Activated naive CD8-positive, alpha-beta T cell treated with anti-CD3 and anti-CD28 coated beads for 36 hours (primary cell): ENCODE measurements at places on chromosomes 6 and 20. TPM values are rescaled to one million over a fixed set of nuclear protein-coding genes. Genes with fewer than 3 reads are reported as not detected.

GRCh38 chr6:146990821-146991798, 213.1 kb upstream of the STXBP5 start:
- no peak for DNase-seq

TNXB gene
- 1.2 TPM for total RNA-seq

FAXC gene
- total RNA-seq = not detected

GRCh38 chr6:14620522-14620921, 502.9 kb downstream of the CD83 start:
- DNase-seq = no peak

GRCh38 chr20:34472246-34472925, 43.8 kb upstream of the DYNLRB1 start:
- DNase-seq = no peak

GRCh38 chr6:34951731-34952130, 62.7 kb downstream of the ANKS1A start:
- DNase-seq = no peak

TMEM217 gene
- 3.5 TPM for total RNA-seq

DNA sequence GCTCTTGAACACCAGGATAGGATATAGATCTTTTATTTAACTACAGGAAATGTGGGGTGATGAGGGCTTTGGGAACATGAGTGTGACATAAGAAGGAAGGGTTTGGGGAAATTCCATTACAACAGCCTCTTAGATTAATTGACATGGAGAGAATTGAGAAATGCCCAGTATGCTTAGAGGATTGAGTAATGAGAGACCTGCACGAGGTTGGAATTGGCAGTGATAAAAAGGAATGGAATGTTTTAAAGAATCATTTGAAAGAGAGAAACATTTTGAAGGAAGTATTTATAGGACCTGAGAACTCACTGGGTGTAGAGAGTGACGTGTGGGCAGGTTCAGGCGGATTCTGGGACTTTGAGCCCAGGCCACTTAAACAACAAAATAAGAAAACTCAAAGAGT, 227.0 kb downstream of the BMP2 start:
- no peak for DNase-seq

GRCh38 chr6:16486661-16487060, 248.3 kb downstream of the GMPR start:
- peak; percentile 55 for DNase-seq

GMPR gene
- total RNA-seq = 3.3 TPM

GRCh38 chr6:20931093-20931492, 396.8 kb downstream of the CDKAL1 start:
- no peak for DNase-seq

GRCh38 chr6:150129616-150130505, 13.0 kb upstream of the PPP1R14C start:
- DNase-seq = no peak

DNA sequence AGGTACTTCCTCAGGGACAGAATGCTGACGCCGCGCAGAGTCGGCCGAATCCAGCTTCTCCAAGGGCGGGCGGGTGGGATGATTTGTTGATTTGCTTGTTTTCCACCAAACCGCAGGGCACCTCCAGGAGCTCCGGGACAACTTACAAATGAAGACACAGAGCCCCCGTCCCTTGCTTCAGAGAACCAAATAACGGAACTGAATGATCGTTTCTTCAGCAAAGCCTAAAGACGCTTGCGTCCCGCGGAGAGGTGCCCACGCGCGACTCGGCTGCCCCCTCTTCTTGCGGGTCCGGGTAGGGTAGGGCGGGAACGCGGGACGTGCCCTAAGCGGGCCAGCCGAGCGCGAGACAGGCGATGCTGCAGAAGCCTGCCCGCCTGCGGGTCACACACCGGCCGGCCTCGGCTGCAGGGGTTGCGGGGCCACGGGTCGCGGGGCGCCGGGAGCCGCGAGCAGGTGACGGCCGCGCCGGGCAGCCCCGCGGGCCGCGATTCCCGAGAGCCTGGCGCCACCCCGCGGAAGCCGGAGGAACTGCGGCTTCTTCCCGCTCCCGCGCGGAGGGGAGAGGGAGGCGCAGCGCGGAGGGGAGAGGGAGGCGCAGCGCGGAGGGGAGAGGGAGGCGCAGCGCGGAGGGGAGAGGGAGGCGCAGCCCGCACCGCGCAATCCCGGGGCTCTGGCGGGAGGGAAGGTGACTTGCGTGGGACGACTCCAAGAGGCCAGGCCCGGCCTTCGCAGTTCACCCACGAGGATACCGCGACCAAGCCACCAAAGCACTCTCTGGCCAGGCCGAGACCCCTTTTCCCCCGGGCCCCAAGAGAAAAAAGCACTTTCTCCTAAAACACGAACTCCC, 7.7 kb upstream of the FOXF2 start:
- peak; percentile 65 for DNase-seq

DNA sequence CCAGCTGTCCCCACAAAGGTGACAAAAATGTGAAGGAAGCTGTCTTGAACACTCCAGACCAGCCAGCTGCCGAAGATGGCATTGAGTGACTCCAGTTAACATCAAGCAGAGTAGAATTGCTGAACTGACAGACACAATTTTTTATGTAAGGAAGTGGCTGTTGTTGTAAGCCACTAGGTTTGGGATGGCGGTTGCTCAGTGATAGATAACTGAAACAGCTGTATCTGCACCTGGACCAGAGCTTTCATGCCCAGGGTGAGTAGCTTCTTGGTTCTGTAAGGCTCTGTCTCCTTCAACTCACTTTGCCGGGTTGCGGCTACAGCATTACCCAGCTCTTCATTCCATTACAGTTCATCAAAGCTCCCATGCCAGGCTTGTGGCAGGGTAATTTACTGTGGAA, 49.7 kb upstream of the DDR1 start:
- DNase-seq = no peak

RBCK1 gene
- 115 TPM for total RNA-seq

DNA sequence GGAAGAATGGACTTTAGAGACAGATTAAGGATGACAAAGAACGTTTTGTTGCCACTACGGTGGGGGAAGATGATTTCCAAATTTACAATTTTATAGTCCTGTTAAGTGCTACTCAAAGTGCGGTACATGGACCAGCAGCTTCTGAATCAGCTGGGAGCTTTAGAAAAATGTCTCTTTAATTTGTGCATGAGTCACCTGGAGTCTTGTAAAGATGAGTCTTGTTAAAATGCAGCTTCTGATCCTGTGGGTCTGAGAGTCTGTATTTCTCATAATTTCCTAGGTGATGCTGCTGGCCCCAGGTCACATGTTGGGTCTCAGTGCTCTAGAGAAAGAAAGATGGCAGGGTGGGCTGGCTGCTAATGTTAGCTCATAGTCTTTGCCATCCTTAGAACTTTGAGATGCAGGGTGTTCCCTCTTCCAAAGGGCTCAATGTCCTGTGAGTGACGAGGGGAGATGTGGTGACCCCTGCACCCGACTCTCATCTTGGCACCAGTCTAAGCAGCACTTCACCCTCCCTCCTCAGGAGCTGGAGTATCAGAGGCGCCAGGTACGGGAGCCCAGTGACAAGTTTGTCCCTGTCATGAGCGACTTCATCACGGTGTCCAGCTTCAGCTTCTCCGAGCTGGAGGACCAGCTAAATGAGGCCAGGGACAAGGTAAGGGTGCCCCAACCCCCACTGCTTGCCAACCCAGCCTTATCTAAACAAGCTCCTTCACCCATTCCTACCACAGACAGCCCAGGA, 34.5 kb downstream of the MOCS1 start:
- no peak for DNase-seq

CARMIL1 gene
- total RNA-seq = 8.1 TPM

RING1 gene
- 35.8 TPM for total RNA-seq

GRCh38 chr6:107716688-107717089, 107.4 kb downstream of the SCML4 start:
- DNase-seq = peak; percentile 73

RAET1L gene
- total RNA-seq = not detected

- no peak for DNase-seq
Measured at GRCh38 chr20:33781133-33781532, 30.0 kb upstream of the CHMP4B start.

DNA sequence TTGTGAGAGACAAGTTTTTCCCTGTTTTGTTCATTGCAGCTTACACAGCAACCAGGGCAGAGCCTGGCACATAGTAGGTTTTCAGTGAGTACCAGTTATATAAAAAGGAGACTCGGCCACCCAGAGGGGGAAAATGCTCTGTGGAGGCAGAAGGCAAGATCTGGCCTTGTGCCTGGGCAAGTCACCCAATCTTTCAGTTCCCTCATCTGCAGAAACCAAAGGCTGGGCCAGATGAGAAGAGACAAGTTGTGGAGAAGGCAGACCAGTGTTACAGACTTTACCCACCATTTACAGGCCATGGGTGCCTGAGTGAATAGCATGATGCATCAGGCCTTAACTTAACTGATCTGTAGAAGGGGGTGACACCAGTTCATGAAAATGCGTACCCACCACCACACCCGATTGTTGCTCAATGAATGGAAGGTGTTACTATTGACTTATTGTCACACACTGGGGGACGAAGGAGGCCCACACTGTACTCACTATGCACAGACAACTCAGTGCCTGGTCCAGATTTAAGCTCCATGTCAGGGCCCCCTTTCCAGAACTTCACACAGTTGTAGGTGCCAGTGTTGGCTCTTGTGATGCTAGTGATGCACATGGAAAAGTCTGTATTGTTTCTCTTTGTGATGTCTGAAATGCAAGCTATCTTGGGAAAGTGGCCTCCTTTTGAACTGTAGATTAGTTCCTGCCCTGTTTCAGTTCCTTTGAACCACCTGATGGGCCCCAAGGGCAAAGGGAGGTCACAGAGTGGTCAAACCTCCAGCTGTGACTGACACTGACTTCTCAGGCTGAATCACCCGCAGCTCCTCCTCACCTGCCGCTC, 64.3 kb upstream of the SIRPG start:
- DNase-seq = no peak

DNA sequence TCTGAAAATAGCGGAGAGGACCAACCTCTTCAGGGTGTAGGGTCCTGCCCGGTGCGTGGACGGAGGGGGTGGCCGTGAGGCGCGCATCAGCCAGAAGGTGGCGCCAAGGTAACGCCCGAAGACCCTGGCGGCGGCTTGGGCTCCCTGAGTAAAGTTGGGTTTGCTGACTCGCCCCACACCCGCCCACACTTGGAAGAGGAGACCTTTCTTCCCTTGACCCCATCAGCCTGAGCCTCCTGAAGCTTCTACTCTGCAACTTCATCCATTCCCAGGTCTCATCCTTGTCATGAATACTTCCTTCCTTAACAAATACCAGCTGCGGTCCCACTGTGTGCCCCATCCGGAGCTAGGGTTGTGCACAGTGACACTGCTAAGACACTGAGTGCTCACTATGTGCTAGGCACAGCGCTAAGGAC, 14.6 kb downstream of the CD40 start:
- peak; percentile 68 for DNase-seq

RIN2 gene
- total RNA-seq = not detected

DNA sequence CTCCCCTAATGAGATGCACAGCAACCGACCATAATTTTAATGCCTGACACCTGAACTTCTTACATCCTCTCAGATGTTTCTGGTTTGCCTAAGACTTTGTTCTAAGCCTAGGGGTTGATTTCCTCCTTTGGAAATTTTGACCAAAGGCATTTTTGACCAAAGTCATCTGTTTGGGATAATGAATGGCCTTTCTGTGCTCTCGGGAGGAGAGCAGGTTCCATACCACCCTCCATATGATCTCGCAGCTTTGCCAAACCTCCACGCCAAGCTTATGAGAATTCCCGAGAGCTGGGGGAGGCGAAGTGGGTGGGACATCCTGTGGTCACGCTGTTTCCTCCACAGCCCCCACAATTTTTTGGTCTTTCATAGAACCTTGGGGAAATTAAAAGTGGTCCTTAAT, 91.7 kb downstream of the SCML4 start:
- no peak for DNase-seq

GRCh38 chr6:127520066-127520465, 931 bp upstream of the MTCL3 start:
- DNase-seq = no peak

DNA sequence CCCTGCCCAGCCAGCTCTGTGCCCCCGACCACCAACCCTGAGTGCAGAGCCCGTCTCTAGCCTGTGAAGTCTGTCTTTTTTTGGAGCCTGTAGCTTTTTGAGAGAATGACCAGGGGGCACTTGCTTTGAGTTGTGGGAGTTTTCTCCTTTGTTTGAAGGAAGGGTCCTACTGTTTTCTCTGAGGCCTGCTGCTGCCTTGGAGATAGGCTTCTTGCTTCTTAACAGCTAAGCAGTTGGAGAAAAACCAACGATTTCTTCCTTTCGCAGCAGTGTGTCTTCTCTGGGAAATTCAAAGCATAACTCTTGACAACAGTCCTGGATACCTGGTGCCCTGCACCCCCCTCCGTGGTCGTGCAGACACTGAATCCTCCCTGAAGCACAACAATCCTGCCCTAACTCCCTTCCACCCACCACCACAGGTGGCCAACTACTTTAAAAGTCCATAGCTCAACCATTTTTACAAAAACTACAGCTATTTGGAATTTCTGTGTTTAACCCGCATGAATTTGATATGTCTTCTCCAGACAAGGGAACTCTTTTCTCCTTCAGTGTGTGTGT, 61.0 kb downstream of the FAM50B start:
- no peak for DNase-seq

DNA sequence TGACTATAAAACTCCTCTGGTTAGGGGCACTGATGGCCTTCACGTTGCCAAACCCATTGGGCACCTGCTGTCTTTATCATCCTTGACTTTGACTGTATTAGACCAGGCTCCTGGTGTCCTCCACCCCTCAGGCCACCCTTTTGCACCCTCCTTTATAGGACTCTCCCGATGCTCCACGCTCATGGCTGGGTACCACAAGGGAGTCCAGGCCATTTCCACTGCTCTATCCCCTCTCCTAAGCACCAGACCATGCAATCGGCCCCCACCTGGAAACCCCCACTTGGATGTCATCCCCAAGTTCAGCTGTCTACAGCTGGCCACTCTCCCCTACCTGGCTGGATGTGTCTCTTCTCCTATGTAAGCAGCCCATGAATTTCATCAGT, 115.2 kb downstream of the TOX2 start:
- no peak for DNase-seq
